ENCODE measurements at places on chromosomes 6 and 20. TPM values are rescaled to one million over a fixed set of nuclear protein-coding genes. Genes with fewer than 3 reads are reported as not detected.

Gene RCAN2
- 28.9 TPM for polyA plus RNA-seq

Gene ALDH8A1
- polyA plus RNA-seq = 28.7 TPM

Gene SLC2A10
- polyA plus RNA-seq = 16.7 TPM

Gene ZSCAN16
- polyA plus RNA-seq = 10.5 TPM

Gene VPS52
- 63.8 TPM for polyA plus RNA-seq

Gene GGTLC1
- not detected for polyA plus RNA-seq

Gene NR2E1
- polyA plus RNA-seq = not detected

DNA sequence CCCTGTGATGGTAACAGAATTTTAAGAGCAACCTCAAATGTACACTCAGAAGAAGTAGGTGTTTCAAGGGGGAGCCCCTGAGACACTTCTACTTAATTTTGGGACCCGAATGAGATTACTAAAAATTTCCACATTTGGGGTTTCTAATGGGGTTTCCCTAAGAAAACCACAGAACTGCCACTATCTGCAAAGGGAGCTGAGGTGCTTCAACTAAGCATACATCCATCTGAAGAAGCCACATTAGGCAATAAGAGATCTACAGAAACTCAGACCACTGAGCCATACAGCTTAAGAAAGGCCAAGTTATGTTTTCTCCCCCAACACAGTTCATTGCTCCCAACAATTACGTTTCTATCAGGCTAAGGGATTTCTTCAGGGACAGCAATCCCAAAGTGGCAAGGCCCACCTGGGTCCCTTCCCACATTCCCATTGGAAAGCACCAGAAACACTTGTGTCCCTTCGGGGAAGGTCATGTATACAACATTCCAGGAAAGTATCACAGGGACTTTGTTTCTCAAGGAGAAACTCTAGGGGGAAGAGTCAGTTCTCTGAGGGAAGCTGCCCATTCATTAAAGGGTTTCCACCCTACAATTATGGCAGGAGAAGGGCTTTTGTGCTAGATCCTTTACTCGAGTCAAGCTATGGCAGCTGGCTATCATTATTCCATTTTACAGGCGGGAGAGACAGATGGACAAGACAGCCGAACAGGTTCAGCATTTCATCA lies 5.0 kb downstream of the BCL2L1 start:
- DNase-seq = no peak

Gene GNMT
- polyA plus RNA-seq = 0.79 TPM

Gene RHAG
- 3.6 TPM for polyA plus RNA-seq

- no peak for DNase-seq
Measured at GRCh38 chr20:11895861-11896387, 21.8 kb upstream of the BTBD3 start.

GRCh38 chr6:166757232-166758135 lies 130.4 kb upstream of the RPS6KA2 start:
- DNase-seq = peak; percentile 28

- DNase-seq = peak; percentile 87
Measured at GRCh38 chr6:145734486-145735355, 599 bp downstream of the EPM2A start.

DNA sequence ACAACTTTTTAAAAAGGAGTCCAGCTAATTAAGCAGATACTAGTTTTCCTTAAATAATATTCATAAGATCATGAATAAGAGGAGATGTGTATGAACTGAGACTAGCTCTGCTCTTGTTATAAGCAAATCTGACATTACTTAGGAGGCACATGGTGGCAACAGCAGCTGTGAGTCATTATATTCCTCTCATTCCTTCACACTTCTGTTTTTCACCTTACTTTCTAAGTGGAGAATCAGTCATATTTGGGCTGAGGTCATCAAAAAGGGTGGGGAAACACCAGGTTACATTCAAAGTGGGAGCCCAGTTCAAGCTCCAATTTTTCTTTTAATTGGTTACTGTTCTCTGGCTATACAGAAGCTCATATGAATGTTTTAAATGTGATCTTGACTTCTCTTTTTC lies 6.0 kb upstream of the RIPPLY2 start:
- DNase-seq = no peak

DNA sequence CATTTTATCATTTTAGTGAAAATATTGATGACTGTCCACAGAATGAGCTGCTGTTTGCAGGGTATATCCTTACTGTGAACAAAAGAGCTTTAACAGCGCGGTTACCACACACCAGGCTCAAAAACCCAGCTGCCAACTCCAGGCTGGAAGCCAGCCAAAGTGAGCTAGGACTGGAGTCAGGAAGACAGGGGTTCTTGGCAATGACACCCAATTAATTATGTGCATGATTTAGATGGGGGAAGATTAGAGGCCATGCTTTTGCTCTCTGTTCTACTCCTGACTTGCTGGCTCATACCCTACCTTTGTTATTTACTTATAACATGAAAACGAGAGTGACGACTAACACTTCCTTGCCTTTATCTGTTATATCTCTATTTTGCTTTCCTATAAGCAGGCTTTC lies 128.9 kb upstream of the SHLD1 start:
- no peak for DNase-seq

DNA sequence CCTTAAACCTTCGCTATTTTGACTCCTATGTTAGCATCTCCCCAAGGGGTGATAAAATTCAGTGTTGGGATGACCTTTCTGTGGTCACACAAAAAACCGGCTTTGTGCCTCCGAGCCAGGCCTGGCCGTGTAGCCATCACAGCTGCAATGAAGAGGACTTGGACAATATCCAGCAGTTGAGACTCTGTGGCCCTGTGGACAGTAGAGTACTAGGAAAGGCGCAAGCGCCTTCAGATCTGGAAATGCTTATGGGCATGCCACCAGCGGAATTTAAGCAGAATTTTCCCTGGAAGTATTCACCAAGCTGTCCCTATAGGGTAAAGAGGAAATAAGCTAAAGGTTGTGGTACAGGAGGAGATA lies 63.3 kb upstream of the SLC2A12 start:
- no peak for DNase-seq

DNA sequence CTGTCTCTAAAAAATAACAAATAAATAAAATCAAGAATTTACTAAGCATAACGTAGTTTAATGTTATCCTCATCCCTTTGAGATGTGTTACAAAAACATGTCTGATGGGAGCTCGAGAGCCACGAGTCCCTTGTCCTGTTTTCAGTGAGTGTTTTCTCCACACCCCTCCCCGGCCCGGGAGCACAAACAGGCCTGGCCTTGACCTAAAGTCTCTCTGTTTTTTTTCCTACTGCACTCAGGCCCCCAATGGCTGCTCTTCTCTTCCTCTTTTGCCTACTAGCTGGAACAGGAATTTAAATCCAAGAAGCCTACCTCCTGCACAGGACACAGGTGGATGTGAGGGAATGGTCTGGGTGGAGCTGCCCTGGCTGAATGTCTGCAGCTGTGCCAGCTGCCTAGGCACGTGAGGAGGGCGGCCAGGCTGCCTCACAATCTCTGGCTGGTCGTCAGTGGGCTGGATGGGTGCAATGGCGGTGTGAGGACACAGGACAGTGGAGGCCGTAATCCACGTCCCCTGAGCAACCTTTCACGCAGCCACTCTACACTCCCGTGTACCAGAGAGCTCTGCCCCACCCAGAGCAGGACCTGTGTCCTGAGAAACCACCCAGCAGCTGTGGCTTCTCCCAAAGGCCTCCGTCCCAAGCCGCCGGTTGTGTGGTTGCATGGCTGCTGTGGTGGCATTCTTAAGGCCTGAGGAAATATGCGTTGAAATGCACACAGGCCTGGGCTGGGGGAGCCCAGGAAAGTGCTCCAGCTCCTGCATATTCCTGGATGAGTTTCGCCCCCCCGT lies 117.5 kb downstream of the FAM120B start:
- DNase-seq = no peak

Gene SLC22A7
- 1.2 TPM for polyA plus RNA-seq

- no peak for DNase-seq
Measured at GRCh38 chr20:62430866-62431447, 3.6 kb upstream of the RBBP8NL start.
